ENCODE measurements at places on chromosomes 4 and X. TPM values are rescaled to one million over a fixed set of nuclear protein-coding genes. Genes with fewer than 3 reads are reported as not detected.

The RS1 gene
- not detected for polyA plus RNA-seq

The ANK2 gene
- polyA plus RNA-seq, result 259 TPM

The CLDN34 gene
- not detected for polyA plus RNA-seq

The GYPB gene
- polyA plus RNA-seq, result 2.4 TPM

The TLR7 gene
- polyA plus RNA-seq, result 0.92 TPM

The CTAG1A gene
- not detected for polyA plus RNA-seq

- DNase-seq, result no peak
Measured at GRCh38 chrX:38881066-38881465, 79.8 kb downstream of the MID1IP1 start.

DNA sequence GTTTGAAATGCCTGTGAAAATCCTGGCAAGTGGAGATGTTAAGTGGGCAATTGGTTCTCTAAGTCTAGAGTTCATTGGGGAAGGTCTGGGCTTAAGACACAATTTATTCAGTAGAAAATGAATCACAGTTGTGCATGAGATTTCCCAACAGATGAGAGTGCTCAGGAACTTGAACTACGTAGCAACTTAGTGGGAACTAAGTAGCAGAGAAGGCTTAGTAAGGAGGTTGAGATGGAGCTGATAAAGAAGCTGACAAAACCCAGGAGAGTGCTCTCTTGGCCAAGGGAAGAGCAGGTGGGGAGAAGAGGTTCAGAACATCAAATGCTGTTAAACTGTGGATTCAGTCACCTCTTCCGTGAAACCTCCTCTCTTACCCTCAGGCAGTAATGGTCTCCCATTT lies 33.0 kb downstream of the AFF1 start:
- DNase-seq, result no peak

GRCh38 chr4:122959981-122960610 lies 37.7 kb upstream of the NUDT6 start:
- DNase-seq, result peak; percentile 4

DNA sequence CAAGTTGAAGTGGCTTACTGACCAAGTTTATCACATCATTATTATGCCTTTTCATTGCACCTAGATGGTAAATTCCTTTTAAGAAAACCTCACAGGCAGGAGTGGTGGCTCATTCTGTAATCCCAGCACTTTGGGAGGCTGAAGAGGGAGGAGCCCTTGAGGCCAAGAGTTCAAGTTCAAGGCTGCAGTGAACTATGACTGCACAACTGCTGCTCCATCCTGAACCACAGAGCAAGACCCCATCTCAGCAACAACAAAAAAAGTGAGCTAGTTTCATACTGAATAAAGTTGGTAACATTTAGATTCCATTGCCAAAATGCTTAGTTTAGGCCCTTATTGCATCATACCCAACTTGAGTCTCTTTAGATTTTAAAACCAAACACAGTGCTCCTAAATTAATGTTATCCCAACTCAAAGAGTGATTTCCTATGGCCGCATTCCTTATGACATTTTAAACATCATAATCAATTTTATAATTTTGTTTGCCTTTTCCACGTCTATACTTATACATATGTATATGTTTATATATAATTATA lies 36.0 kb downstream of the PDS5A start:
- no peak for DNase-seq

DNA sequence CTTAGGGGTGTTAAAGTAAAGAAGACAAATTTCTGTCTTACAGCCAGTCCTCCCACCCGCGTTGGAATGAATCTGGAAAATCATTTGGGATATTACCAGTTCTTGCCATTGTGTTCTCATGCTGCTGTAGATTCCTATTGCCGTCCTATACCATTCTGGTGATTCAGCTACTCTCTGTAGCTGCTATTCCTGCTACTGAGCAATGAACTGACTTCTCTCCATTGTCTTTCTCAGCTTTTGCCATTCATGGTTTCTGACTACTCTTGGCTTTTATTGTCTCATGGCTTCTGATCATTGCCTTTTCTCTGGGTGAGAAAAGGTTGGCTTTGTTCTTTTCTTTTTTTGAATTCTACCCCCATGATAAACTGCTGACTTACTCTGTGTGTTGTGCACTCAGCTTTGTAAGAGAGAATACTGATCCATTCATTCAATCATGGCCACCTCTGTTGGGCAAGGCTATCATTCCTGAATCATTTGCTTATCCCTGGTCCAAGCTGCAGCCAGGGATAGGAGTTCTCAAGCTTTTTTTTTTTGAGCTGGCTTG lies 27.7 kb upstream of the METAP1 start:
- DNase-seq, result no peak

- no peak for DNase-seq
Measured at GRCh38 chr4:47639531-47639930, 154.5 kb downstream of the ATP10D start.

DNA sequence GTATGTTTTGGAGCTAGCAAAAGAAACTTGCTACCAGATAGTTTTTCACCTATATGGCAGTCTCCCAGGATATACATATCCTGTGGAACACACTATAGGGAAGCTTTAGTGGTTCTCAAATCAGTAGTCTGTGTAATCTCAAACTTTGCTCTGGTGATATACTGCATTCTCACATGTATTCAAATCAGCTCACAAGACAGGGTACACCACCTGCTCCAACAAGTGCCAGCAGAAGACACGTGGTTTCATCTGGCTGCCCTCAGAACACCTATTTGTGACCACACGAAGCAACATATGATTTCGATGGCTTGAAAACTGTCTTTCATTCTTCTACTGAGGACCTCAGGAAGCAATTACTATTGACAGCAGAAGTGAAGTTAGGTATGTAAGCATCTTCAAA lies 37.7 kb downstream of the BCLAF3 start:
- DNase-seq, result no peak

DNA sequence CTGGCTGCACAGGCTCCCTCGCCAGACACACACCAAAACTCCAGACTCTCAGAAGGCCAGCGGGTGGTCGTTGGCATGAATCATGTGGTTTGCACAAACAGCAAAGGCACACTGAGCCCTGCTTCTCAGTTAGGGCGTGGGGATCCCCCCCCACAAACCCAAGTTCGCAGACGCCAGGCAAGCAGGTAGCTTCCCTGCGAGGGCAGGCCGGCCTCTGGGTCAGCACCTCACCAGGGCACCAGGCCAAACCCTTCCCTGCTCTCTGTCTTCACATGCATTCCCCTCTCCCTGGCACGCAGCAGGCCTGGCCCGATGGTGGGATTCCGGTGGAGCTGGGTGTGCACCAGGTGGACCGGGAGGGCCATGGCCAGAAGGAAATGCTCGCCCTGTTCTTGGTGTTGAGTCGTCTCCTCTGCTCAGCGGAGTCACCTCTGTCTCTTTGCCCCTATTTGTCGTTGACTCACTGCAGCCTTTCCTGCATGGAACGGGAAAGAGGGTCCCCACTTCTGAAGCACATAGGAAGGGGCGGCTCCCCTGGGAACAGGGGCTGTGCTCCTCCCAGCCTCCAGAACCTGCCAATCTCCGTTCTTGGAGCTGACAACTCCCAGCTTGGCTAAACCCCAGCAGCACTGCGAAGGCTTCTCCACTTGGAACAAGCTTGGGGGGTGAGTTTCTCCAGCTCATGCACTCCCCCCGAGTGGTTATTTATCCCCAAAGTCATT lies 51.4 kb downstream of the SORCS2 start:
- peak; percentile 61 for DNase-seq

DNA sequence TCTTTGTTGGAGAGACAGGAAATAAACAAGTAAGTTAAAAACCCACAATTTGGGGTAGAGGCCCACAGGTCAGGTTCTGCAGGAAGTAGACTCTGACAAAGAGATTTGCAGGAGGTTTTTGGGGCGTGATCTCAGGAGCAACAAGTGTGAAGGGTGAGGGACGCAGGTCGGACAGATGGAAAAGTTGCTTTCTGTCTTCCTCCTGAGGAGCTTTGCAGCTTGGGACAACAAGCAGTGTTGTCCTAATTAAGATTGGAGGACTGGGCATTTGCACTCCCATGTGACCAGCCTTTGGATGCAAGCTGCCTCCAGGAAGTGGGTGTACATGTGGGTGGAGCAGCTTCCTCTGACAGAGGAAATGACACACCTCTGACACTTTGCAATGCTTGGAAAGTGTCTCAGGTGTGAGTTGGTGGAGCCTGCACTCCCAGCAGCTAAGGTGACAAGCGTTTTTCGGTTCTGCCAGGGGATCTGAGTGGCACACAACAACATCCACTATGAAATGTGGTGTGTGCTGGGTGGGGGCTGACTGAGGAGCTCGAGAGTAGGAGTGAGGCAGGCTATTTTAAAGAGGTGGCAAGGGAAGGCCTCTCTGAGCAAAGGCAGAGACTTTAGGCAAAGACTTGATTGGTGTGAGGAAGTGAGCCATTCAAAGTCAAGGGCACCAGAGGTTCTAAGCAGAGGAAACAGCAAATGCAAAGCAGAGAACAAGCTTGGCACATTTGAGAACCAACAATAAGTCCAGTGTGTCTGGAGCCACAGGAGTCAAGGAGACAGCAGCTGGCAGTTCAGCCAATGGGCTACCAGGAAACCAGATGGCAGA lies 339.8 kb upstream of the GATB start:
- DNase-seq, result no peak

- peak; percentile 54 for DNase-seq
Measured at GRCh38 chrX:153539171-153539978, 21.9 kb downstream of the ATP2B3 start.

DNA sequence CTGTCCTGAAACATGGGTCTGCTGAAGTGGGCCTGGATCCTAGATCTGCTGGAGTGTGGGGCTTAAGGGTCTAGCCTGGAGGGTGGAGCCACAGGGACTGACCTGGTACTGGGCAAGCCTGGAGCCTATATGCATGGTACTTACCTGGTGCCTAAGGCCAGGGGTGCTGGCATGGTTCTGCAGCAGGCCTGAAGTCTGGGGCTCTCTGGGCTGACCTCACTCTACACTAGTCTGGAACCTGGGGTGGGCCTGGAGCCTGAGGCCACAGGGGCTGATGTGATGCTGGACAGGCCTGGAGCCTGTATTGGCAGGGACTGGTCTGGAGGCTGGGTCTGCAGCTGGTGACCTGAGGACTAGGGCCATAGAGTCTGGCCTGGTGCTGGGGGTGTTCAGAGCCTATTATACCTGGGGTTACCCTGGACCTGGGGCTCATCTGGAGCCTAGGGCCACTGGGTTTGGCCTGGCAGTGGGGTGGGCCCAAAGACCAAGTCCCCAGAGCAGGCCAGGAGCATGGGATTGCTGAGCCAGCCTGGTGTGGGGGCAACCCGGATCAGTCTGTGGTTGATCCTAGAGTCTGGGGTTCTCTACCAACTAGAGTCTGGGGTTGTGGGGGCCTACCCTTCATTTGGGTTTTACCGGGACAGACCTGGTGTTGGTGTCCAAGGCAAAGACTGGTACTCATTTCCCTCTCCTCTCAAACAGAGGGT lies 179.6 kb downstream of the SLC4A4 start:
- no peak for DNase-seq

- DNase-seq, result no peak
Measured at GRCh38 chr4:184396570-184397515, 77.5 kb downstream of the IRF2 start.

GRCh38 chr4:167088115-167088514 lies 146.2 kb downstream of the SPOCK3 start:
- no peak for DNase-seq

DNA sequence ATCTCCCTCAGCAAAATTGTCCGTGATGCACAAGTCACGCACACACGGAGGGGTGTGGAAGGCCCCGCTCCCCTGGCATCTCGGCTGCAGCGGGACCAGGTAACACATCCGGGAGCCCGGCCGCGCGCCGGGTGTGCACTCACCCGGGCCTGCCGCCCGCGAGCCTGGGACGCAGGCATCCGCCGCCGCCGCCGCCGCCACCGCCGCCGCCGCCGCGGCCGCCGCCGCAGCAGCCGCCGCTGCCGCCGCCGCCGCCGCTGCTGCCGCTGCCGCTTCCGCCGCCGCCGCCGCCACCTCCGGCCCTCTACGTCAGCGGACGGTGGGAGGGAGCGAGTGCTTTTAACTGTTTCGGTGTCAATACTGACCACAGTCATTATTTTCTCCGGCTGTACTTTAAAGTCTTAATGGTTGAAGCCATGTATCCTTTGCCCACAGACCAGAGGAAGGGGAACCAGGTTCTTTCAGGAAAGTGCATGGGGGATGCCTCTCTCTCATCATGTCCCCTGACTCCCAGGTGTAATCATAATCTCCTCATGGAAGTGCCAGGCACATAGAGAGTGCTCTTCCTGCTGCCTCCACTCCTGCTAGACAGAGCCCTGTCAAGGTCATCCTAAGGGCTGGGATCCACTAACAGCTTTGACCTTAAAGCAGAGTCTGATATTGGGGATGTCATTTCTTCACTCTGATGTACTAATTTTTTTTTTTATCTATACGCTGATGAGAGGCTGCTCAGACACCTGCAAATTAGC lies 38.0 kb downstream of the MAGEE2 start:
- DNase-seq, result peak; percentile 12

DNA sequence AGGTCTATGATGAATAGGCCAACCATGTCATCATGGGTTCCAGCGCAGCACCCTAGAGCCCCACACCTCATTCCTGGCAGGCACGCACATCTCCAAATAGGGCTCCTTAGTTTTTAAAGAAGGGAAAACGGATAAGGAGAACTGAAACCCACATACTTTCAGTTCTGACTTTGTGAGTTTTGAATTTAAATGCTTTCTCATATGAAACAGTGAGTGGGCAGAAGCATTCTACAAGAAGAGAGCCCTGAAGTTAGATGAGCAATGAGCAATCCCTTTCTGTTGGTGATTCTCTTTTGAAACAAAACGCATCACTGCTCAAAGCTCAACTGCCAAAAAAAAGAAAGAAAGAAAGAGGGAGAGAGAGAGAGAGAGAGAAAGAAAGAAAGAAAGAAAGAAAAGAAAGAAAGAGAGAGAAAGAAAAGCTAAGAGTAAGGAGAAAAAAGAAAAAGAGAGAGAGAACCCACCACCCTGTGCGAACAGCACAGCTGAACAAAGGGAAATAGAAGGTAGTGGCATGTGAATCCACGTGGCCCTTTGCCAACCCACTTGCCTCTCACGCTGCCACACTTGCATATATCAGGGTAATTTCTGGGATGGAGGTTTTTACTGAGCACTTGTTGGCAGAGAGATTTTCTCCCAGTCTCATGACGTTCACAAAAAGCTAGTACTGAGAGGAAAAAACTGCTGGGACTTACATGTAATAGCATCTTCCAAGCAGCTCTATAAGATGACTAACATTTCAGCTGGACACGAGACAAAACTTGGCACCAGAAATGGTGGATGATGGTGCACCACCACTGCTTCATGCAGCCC lies 31.0 kb downstream of the TMSB4X start:
- no peak for DNase-seq

GRCh38 chrX:115972717-115973116 lies 197.8 kb upstream of the AGTR2 start:
- DNase-seq, result no peak

DNA sequence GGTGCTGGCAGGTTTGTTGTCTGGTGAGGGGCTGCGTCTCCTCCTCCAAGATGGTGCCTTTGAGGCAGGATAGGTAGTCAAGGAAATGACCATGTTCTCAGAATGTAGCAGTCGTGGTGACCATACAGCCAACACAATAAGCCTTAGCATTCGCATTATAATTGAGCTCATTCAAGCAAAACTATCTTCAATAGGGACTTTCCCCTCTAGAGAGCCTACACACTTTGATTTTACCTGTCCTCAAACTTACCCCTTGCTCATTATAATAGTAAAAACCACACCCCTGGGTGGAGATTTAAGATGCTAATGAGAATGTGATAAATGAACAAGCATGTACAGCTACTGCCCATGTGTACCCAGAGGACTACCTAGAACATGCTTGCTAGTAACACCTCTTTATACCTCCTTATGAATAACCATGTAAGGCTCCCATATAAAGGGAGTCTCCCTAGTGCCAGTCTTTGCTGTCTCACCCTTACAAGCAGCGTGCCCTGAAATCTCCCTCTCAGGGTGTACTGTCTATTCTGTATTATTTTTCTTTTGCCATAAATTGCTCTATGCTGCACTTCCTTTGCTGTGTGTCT lies 48.2 kb downstream of the FGFBP1 start:
- no peak for DNase-seq

- DNase-seq, result peak; percentile 7
Measured at GRCh38 chr4:61468024-61468720, 268.0 kb downstream of the ADGRL3 start.

Measured in muscle of back (tissue), 13 donors.